T-helper 22 cell (primary cell): ENCODE measurements at places on chromosomes 2 and 18.

GRCh38 chr2:228023619-228024018 lies 152.2 kb downstream of the DAW1 start:
- DNase-seq = no peak

GRCh38 chr2:39858677-39859076 lies 79.6 kb upstream of the THUMPD2 start:
- no peak for DNase-seq

GRCh38 chr18:7579176-7579917 lies 12.2 kb downstream of the PTPRM start:
- DNase-seq = no peak

DNA sequence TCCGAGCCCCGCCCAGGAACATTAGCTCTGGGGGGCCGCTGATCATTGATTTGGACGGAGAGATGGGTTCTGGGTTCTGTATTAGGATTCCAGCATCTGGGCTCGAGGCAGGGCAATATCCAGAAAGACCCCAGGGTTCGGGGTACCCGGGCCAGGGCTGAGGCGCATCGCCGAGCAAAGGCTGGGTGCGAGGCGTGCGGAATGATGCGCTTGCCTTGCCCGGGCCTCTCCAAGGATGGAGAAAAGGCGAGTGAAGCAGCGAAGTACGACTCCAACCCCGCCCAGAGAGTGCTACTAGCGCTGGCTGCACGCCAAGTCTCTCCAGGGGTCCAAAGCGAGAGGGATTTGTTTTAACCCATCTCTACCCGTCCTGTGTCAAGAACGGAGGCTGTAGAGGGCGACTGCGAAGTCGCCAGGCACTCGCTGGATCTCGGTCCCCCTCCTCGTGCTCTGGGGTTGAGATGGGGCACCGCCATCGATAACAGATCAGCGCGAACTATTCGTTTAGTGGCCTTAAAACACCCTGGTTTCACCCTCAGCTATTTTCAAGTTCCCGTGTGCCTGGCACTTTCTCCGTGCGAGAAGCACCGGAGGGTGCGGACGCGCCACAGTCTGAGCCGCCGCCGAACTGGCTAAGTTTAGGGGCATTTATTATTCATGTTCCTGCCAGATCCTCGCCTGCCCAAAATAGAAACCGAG lies 1.9 kb downstream of the ADCYAP1 start:
- no peak for DNase-seq

GRCh38 chr18:10015941-10016819 lies 102.4 kb downstream of the VAPA start:
- DNase-seq = no peak

GRCh38 chr2:102929721-102930120 lies 167.9 kb downstream of the TMEM182 start:
- no peak for DNase-seq

DNA sequence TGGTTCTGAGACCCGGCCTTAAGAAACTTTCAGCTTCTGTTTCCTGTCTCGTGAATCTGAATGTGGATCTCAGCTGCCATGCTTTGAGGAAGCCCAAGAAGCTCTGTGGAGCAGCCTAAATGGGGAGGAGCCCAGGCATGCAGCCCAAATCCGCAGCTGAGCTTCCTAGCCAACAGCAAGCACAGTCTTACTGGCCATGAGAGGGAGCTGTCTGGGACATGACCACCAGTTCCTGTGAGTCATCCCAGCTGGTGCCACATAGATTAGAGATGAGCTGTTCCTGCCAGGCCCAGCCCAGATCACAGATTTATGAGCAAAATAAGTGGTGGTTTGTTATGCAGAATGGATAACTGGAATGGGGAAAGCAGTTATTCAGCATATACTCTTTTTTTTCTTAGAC lies 224.4 kb upstream of the APCDD1 start:
- DNase-seq = no peak

GRCh38 chr2:191167766-191168165 lies 17.0 kb upstream of the STAT4 start:
- DNase-seq = no peak

DNA sequence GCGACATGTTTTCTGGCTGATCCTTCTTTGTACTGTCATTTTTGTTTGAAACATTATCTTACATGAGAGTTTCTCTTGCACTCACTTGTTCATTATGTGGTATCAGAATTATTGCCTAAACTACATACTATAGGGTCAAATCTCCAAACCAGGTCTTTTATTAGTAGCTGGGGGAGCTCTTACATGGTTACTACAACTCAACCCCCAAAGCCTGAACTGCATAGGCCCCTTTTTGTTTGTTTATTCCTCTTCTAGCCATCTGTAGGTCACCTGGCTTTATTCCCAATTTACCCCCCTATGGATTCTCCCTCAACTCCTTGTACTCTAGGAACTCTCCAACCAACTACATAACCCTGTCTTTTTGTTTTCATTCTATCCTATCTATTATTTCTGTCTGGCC lies 46.7 kb downstream of the PUM2 start:
- DNase-seq = no peak

DNA sequence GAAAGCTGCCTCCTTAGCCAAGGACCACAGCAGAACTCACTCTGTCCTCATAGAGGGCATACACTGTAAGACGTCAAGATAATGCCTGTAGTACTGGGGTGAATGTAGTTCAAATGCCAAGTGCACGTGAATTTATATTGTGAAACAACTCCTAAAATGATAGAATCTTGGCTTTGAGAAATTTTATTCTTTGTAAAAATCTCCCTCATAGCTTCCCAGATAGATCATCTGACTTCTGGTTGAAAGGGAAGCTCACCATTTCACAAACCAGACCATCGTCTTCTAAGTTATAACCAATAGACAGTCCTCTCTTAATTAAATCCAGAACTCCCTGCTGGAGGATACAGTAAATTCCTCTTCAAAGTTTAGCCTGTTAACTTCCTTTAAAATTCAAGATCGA lies 110.9 kb upstream of the MSTN start:
- DNase-seq = no peak

DNA sequence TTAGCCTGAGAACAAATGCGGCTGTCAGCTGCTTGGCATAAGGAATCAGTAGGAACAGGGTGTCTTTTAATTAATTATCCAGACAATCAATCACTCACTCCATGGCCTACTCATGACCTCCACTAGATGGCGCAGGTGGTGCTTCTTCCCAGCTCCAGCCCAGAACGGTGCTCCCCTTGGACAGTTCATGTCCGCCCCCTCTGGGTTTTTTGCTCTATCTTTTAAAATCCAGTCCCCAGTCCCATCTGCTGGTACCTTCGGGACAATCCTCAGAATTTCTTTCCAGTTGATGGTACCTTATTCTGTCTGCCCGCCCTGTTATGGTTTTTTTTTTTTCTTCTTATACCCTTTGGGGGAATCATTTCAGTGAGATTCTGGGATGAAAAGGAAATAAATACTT lies 99.8 kb downstream of the CACNB4 start:
- DNase-seq = no peak

- DNase-seq = no peak
These were observed 263.7 kb downstream of the ATAD2B start for GRCh38 chr2:23662941-23663920.

DNA sequence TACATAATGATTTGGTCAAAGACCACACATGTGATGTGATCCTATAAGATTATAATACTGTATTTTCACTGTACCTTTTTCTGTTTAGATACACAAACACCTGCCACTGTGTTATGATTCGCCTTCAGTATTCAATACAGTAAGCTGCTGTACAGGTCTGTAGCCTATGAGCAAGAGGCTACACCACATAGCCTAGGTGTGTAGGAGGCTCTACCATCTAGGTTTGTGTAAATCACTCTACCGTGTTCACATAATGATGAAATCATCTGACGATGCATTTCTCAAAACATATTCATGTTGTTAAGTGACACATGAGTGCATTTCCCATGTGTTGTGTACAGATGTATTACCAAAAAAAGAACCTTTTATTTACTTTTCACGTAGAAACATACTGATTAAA lies 74.5 kb downstream of the USP40 start:
- DNase-seq = no peak

- DNase-seq = no peak
These were observed 164.1 kb downstream of the MYCN start for GRCh38 chr2:16104315-16104948.

DNA sequence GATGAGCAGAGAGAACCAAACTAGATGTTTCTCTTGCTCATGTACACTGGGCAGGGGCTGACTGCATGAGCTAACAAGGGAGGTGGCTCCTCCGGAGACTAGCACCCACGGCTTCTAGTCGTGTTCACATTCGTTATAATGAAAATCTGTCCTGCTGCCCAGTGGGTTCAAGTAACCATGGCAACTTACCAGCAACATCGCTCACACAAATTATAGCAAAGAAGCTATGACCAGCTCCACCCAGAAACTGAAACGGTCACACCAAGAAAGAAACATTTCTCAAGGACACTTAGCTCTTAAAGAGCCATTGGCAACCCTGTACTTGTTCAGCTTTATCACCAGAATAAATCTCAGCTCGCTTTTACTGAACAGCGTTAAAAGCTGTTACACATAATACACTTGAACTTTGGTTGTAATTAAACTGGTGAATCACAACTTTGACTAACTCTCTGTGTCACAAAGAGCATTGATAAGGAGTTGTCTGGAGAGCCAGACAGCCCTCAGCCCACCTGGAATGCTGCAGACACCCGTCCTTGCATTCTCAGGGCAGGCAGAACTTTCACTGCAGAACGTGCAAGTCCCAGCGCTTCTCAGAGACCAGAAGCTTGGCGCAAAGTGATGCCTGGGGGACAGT lies 141.2 kb downstream of the PID1 start:
- DNase-seq = no peak

DNA sequence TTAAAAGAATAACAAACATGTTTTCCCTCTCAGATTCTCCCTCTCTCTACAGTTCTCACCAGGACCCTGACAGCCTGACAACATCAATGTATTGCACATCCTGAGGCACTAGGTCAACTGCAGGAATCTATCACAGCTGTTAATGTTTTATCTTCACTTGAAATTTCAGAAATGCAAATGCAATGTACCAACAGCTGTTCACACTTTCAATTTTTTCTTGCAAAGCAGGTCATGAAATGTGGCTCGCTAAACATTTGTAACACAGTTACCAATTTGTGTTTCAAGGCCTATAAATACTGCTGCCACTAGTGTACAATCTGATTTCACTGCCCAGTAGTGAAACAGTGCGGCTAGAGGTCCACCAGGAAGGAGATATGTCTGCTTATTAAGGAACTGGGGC lies 147.8 kb downstream of the EXOC6B start:
- DNase-seq = no peak

GRCh38 chr2:124145982-124146381 lies 120.9 kb downstream of the CNTNAP5 start:
- no peak for DNase-seq

DNA sequence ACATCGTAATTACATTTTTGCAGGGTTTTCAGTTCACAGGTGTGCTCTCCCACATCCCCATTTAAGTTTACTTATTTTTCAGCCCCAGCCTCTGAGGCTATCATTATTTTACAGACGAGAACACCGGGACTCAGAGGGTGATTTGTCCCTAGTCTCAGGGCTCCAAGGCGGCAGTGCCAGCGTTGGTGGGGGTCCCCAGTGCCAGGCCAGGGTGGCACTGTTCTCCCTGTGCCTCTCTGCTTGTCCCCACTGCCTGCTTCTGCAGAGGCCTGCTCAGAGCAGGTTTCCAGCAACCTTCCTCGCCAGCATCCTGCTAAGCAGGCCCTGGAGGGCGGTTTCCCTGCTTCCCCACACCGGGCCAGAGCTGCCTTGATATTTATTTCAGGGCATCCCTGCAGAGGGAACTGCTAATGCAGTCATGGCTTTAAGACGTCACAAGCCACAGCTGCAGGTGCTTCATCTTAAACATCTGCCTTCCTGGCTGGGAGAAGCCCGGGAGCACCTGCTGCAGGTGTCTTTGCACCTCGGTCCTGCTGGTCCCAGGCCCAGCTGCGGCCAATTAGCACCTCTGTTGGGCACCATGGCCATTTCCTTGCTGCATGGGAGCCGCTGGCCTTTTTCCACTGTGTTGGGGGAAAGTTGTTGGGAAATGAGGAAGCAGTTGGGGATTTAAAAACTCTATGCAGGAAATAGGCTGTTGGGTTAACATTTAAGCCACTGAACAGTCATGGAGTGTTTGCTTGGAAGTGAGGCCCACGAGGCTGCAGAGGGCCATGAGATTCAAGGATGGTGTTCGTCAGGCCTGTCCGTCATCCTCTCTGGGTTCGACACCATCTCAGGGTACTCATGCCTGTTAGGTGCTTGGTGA lies 22.8 kb downstream of the HPCAL1 start:
- no peak for DNase-seq

- no peak for DNase-seq
These were observed 29.1 kb upstream of the SLC16A14 start for GRCh38 chr2:230097841-230098240.

DNA sequence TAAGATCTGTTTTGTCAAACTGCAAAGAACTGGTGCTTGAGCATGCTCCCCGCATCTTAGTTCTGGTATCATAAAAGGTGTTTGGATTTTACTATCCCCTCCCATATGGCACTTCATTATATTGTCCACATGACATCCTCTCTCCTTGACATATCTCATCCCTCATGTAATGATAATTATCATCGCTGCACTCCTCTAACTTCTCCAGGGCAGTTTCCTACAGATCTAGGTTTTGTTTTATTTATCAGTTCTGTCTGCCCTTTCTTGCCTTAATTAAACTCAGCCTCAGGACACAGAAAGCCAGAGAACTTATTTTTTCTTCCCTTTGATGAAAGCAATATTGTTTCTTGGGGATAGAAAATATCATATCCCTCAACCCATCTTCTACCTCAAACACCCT lies 129.6 kb upstream of the DDX18 start:
- no peak for DNase-seq

DNA sequence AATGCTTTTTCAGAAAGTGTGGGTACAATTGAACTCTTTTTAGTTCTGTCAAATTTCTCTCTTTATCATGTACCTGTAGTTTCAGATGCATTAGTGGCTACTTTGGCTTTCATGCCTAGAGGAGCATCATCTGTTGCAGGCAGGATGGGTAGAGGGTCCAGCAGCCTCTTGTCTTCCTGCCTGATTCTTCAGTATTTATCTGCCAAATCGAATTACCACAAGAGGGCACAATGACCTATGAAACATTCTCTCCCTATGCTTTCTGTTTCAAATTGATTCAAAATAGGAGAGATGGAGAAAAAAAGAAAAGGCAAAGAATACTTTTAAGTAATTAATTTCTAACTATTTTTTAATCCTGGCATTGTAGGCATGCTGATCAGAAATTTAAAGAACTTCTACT lies 477.2 kb downstream of the TRIB2 start:
- no peak for DNase-seq

GRCh38 chr2:36589230-36589630 lies 8.7 kb downstream of the FEZ2 start:
- DNase-seq = no peak

- DNase-seq = no peak
These were observed 49.7 kb upstream of the ST3GAL5 start for GRCh38 chr2:85938456-85938855.
